C1 segment of cervical spinal cord (tissue), 14 donors: ENCODE measurements at places on chromosomes 3 and 15.
A peak's percentile ranks its signal among the peaks of the same experiment; 100 is the strongest.

DNA sequence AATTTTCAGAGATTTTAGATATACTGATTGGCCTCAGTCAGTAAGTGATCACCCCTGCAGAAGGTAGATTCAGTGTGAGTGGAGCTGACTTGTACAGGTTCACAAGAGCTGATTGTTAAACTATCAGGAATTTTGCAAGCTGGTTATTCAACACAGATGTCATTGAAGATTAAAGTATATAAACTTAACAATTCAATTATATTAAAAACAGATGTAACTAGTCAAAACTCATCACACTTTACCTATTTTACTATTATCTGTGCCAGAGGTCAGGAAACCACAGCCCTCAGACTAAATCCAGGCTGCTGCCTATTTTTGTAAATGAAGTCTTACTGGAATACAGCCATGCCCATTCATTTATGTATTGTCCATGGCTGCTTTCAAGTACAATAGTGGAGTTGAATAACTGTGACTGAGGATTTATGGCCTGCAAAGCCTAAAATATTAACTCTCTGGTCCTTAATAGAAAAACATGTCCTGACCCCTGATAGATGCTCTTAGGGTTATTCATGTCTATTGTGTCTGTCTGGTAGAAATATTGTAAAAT, 429.3 kb upstream of the PDZRN3 start:
- no peak for DNase-seq

DNA sequence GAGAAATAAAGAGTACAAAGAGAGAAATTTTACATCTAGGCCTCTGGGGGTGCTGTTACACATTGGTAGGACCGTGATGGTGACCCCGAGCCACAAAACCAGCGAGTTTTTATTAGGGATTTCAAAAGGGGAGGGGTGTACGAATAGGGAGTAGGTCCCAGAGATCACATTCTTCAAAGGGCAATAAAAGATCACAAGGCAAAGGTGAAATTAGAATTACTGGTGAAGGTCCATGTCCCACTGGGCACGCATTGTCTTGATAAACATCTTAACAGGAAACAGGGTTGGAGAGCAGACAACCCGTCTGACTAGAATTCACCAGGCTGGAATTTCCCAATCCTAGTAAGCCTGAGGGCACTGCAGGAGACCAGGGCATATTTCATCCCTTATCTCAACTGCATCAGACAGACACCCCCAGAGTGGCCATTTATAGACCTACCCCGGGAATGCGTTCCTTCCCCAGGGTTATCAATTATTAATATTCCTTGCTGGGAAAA, 4.3 kb downstream of the IRAK2 start:
- no peak for DNase-seq

GRCh38 chr3:50278880-50279224, at the start of gene LSMEM2:
Gene LSMEM2 (plus strand): TSS chr3:50279087. CDS start chr3:50279114, 27 bp downstream.
- DNase-seq, result peak; percentile 64

GRCh38 chr3:153614140-153614539, 452.1 kb downstream of the RAP2B start:
- no peak for DNase-seq

DNA sequence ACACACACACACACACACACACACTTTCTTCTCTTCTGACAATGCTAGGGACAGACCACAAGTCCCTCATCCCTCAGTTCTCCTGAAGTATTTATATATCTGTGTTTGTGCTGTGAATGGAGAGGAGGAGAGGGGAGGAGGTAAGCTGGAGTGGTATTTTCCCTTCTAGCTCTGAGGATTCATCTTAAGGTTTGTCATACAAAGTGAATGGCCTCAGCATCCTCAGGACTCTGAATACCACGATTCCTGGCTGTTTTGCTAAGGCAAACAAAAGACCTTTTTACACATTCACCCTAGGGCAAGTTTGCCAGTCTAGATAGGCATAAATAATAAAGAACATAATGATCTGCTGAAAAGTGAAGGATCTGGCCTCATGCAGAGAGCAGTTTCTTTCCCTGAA, 65.7 kb upstream of the CHMP2B start:
- DNase-seq, result no peak

GRCh38 chr15:31752065-31752762, 278.1 kb upstream of the CHRNA7 start:
- DNase-seq, result no peak

- no peak for DNase-seq
Measured at GRCh38 chr3:127525373-127525772, 65.2 kb downstream of the TPRA1 start.

DNA sequence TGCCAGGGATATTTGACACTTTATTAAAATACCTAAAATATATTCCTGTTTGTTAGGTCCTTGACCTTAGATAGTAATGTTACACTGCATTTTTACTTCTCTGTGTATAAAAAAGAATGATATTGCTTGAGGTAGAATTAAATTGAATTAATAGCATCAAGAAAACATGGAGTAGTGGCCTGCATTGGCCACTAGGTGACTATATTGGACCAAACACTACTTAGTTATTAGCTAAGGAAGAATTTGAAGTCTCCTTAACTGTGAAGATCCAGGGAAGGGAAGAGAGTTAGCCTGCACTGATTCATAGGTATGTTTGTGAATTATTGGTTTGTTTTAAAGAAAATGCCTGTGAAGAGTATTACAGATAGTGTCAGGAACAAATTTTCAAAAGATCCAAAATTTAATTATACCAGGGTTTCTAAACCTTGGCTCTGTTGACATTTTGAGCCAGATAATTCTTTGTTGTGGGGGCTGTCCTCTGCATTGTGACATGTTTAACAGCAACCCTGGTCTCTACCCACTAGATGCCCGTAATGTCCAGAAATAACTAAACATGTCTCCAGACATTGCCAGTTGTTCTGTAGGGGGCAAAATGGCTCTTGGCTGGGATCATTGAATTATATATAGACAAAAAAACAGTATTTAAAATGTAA, 103.6 kb upstream of the THSD4 start:
- DNase-seq, result no peak

- no peak for DNase-seq
Measured at GRCh38 chr3:61530355-61530754, 31.0 kb upstream of the PTPRG start.

- no peak for DNase-seq
Measured at GRCh38 chr3:136068708-136069107, 103.2 kb downstream of the PPP2R3A start.

DNA sequence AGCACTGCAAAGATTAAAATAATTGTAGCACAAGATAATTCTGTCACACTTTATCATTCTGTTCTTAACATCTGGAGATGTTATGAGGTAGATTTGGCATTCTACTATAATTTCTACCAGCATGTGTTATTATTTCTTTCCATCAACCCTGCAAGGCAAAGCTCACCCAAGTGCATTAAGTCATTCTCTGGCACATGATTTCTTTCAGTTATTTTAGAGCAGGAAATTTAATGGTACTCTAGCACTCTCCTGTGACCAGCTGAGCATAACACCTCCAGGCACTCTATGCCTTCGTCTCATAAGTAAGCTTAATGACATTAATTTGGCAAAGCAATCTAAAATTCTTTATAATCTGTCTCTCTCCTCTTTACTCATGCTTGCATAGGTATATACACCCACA, 300.2 kb upstream of the GPR149 start:
- DNase-seq, result no peak

DNA sequence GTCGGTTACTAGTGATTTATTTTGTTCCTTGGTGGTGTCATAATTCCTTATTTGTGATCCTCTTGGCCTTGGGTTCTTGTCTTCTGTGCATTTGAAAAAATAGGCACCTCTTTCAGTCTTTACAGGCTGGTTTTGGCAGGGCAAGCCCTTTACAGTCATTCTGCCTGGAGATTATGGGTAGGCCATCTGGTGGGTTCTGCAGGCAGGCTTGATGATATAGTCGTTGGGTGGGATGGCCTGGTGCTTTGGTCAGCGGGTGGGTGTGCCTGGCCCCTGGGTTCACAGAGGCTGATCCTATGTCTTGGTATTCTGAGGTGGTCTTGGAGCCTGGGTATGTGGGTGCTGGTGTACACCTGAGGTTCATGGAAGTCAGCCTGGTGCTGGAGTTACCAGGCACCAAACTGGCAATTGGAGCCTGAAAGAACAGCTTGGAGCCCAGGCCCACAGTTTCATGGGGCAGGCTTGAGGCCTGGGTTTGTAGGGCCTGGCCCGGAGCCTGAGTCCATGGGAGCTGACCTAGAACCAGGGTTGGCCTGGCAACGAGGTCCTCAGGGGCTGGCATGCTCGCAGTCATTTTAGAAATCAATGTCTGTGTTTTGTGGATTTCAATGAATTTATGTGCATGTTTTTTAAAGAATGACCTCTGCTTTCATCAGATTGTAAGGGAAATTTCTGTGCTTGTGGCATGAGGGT, 63.3 kb downstream of the DOCK3 start:
- peak; percentile 26 for DNase-seq

DNA sequence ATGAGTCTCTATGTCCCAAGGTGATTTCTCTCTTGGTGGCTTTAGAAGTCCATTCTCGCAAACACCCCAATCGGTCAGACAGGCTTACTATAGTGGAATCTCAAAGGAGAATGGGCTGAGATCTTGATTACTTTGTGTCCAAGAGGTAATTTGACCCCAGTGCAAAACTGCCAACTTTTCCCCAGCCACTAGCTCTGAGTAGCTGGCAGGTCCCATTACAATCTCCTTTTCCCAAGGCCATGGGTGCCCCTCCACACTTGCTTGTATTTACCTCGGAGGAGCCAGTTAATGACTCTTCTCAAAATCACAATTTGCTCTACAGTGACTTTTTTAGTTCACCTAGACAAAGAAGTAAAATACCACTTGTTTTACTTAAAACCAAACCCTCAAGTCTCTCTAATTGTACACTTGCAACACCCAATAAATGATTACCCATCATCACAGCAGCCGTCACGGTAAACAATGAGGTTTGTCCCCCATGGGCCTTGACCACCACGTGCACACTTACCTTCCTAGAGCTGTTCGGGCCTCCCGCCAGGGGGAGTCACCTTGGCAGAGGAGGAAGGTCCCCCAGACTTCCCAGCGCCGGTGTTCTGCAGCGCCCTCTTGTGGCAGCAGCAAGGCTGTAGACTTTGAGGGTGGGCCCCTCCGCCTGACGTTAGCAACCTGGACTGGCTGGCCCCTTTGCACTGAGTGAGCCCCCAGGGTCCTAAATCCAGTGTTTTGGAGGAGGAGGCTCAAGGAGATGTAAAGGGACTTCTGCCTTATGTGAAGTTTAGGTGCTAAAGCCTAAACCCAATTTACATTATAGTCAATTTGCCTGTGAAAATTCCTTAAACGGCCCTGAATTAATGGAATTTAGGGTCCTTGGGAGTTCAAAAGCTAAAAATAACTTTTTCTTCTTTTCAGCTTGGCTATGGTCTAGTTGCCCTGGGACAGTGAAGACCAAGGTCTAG, 18.7 kb upstream of the HDAC11 start:
- no peak for DNase-seq

- DNase-seq, result no peak
Measured at GRCh38 chr15:61841466-61841865, 218.8 kb downstream of the VPS13C start.

GRCh38 chr3:24355806-24356205, 138.8 kb downstream of the THRB start:
- DNase-seq, result no peak

DNA sequence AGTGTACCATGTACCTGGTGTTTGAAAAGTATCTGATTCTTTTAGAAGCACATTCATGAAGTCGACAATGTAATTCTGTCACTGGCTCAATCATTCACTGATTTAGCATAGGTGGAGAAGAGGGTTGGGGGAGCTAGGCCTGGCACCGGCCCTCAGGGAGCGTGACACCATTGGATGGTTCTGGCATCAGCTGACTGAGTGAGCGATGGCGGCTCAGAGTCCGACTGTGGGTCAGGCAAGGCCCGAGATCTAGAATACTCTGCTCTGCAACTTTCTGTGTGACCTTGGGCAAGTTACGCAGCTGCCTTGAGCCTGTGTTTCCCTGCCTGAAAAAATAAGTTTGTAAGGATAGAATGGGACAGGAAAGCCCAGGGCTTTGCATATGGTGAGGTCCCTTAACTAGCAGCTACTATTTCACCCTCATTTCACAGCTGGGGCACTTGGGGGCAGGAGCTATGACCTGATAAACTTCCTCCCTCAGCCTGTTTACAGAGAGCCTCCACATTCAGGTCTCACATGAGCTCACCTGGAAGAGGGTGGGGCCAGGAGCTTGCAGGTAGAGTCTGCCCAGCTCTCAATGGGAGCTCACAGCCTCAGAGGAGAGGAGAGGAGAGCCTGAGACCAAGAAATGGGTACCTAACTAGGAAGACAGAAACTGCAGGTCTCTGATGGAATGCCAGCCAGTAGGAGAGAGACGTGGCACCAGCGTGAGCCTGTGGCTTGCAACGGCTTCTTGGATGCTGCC, 153.7 kb upstream of the TLE3 start:
- DNase-seq, result no peak

DNA sequence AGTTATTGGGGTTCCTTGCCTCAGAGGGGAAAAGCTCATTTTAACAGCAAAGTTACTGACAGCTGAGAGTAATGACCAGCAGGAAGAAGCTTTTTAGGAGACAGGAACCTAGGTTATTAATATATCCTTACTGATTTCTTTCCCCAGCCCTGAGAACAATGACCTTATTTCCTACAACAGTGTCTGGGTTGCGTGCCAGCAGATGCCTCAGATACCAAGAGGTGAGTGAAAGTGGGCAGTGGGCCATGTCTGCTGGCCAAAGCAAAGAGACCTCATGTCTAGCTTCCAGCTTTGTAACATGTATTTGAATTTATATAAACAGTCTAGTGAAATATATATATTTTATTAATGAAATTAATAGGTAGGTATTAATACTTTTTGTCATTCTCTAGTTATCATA, 5.0 kb downstream of the CCNDBP1 start:
- DNase-seq, result no peak

DNA sequence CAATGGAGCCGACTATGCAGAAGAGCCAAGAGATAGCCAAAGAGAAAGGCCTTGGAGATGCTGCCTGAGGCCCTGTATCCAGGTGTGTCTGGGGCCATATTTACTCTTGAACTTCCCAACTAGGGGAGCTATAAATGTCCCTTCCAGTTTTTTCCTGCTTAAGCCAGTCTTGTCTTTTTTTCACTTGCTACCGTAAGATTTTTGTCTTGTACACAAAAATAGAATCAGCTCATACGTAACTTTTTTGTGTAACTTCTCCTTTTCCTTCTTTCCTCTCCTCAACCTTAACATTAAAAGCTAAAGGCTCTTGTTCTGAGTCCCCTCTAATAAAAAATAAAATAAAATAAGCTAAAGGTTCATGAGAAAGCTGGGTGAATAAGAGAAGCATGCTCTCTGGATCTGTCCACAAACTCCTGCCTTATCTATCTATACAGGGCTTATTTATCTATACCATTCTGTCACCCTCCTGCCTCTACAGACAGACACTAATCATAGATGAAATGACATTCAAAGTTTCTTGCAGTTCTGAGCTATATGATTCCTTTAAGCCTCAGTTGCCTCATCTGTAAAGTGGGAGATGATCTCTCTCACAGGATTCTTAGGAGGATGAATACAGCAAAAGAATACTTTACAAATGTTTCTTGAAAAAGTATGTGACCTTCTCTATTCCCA, 4.6 kb downstream of the SUMF1 start:
- DNase-seq, result no peak
